ENCODE measurements at places on chromosomes 11 and 22.

DNA sequence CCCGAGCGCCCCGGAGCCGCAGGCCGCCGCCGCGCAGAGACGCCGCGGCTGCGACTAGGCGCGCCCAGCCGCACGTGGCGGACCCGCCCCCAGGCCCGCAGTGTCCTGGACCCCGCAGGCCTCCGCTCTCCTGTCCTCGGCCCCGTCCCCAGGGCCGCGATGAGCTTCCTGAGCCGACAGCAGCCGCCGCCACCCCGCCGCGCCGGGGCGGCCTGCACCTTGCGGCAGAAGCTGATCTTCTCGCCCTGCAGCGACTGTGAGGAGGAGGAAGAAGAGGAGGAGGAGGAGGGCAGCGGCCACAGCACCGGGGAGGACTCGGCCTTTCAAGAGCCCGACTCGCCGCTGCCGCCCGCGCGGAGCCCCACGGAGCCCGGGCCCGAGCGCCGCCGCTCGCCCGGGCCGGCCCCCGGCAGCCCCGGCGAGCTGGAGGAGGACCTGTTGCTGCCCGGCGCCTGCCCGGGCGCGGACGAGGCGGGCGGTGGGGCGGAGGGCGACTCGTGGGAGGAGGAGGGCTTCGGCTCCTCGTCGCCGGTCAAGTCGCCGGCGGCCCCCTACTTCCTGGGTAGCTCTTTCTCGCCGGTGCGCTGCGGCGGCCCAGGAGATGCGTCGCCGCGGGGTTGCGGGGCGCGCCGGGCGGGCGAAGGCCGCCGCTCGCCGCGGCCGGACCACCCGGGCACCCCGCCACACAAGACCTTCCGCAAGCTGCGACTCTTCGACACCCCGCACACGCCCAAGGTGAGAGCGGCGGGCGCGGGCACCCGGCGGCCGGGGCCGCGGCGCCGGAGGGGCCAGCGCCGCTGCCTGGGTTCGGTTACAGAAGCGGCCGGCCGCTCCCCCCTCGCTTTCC lies 528 bp downstream of the WEE1 start:
- no peak for DNase-seq

DNA sequence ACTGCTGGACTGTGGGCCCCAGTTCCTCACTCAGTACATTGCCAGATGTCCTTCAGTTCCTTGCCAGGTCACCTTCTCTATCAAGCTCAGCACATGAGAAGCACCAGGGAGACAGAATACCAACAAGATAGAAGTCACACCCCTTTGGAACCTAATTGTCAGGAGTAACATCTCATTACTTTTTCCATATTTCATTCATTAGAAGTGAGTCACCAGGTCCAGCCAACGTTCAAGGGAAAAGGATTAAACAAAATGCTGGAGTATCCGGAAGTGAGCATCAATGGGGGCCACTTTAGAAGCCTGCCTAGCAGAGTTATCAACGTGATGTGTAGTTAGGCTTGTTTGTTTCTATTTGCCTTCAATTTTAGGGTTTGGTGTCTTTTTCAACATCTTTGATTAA lies 569.3 kb downstream of the MIAT start:
- DNase-seq: no peak

GRCh38 chr11:129815596-129816461 lies at the start of gene TMEM45B:
Gene TMEM45B (plus strand): TSS chr11:129815848. CDS start chr11:129852483, 36,635 bp downstream.
- DNase-seq: no peak

DNA sequence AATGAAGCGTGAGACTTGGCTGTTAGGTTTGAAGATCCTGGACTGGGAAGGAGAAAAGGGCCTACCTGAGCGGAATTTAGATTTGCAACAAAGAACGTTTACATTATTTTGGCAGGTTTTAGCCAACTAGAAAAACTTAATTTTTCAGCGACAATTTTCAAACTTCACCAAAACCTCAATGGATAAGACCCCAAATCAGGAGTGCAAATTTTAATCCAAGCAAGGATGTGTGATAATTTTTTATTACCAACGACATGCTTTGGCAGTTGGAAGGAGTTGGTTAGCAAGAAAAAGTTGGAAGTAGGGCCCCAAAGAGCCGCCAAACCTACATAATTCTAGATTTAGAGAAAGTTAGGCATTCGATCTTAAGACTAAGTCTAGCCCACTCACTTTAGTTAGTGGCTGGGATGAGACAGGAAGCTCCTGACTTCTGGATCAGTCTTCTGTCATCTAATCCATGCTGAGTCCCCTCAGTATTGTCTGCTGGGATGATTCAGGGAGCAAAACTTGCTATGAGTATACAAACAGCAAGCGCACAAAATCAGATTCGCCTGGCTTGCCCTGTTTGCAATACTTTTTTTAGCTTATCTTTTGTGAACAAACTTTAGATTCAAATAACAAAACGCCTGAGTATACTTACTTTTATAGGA lies 787 bp upstream of the RDX start:
- no peak for DNase-seq

GRCh38 chr11:64256300-64256699 lies 5.0 kb downstream of the PLCB3 start:
- no peak for DNase-seq

DNA sequence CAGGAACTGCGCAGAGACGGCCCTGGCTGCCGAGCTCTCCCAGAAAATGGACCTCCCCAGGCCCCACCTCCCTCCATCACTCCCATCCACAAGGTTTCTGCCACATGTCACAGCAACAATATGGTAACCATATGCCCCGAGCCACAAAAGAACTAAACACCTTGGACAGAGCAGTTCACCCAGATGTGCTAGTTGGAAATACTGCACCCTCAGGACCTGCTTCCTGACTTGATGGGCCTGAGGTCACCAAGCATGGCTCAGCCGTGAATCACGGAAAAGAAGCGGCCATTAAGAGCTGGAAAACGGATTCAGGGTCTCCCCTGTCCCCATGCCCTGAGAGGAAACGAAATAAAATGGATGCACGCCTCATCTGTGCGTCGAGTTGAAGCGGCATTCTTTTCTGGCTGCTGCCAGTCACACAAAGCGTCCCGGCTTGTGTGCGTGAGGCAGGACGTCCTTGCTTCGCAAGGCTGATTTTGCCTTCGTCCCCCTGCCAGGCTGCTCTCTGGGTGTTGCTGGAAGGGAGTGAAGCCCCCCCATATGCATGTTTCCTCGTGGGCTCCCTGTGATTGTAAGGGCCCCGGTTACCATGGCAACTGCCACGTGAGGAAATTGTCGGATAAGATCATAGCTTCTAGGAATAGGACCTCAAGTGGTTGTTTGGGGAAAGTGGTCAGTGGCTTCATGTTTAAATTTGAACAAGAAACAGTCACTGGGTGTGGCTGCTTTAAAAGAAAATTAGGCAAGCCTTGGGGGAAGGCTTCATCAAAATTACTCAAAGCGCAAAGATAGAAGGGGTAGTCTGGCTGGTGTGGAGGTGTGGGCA lies 51.7 kb downstream of the FLI1 start:
- DNase-seq: no peak

GRCh38 chr22:27456696-27457503 lies 344.7 kb downstream of the MN1 start:
- no peak for DNase-seq

- DNase-seq: no peak
Measured at GRCh38 chr11:120681434-120682331, 170.1 kb downstream of the GRIK4 start.
